IMR-90 (cell line): ENCODE measurements at places on chromosomes 7 and 10. TPM values are rescaled to one million over a fixed set of nuclear protein-coding genes. Genes with fewer than 3 reads are reported as not detected.

GRCh38 chr10:30645340-30645827 is 15.8 kb upstream of the LYZL2 start:
- H3K27me3 ChIP-seq: no peaks in the 10 kb centered on the region
- H3K4me1 ChIP-seq: peaks cover 2% of the 10 kb centered on the region
- H3K27ac ChIP-seq: no peak overlapping the region
- H3K4me3 ChIP-seq: no peak overlapping the region
- DNase-seq: peak; percentile 47

Gene ARHGEF5
- under 0.01 TPM in 2 replicates for total RNA-seq

Gene MRM2
- 23.1 and 23.8 TPM in 2 replicates for total RNA-seq

GRCh38 chr7:29035044-29035740 is 77.1 kb upstream of the TRIL start:
- H3K4me3 ChIP-seq: no peak overlapping the region
- DNase-seq: peak; percentile 58
- H3K36me3 ChIP-seq: no peaks in the 10 kb centered on the region
- no peaks in the 10 kb centered on the region for H3K27me3 ChIP-seq
- no peaks in the 10 kb centered on the region; the same call in 1 of the 2 replicates for H3K4me1 ChIP-seq
- H3K27ac ChIP-seq: no peak overlapping the region

GRCh38 chr10:2791774-2792443 is 275.4 kb upstream of the PFKP start:
- DNase-seq: no peak
- no peak overlapping the region for H3K4me3 ChIP-seq
- H3K36me3 ChIP-seq: no peaks in the 10 kb centered on the region
- no peaks in the 10 kb centered on the region for H3K27me3 ChIP-seq

DNA sequence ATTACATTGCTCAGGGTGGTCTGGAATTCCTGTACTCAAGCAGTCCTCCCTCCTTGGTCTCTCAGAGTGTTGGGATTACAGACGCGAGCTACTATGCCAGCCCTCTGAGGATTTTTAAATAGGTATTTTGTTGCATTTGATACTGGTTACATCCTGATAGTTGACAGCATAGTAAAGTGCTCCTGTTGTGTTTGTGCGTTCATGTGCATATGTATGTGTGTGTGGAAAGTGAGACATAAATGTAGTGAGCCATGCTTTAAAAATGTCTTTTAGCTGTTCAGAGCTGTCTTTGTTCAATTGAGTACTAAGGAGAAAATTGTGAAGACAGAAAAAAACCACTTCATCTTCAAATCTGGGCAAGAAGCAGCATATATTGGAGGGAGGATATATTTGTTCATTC is 27.8 kb downstream of the ZNRF2 start:
- no peaks in the 10 kb centered on the region for H3K27me3 ChIP-seq
- H3K36me3 ChIP-seq: no peaks in the 10 kb centered on the region
- no peaks in the 10 kb centered on the region for H3K4me1 ChIP-seq

DNA sequence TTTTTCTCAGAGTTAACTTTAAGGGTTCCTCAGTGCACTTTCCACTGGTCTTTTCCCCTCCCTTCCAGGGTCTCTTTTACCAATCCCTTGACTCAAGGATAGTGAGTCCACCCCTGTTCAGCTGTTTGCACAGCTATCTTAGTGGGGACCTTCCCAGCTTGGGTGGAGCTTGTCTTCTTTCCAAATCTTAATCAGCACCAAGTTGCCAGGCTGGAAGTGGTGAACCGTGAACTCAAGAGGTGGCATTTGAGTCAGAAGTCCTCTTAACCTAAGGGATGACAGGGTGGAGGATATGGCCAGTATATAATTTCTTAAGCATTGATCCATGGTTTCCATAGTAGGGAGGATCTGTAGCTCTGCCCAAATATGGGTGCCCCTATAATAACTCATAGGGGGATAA is 25.0 kb downstream of the MAPK8 start:
- DNase-seq: no peak
- H3K27me3 ChIP-seq: no peaks in the 10 kb centered on the region
- 0 out of 2 replicates have a peak, but pooled peaks cover 2% of the 10 kb centered on the region for H3K4me1 ChIP-seq
- no peak overlapping the region for H3K4me3 ChIP-seq
- peaks cover 12% of the 10 kb centered on the region for H3K36me3 ChIP-seq
- no peak overlapping the region for H3K27ac ChIP-seq

DNA sequence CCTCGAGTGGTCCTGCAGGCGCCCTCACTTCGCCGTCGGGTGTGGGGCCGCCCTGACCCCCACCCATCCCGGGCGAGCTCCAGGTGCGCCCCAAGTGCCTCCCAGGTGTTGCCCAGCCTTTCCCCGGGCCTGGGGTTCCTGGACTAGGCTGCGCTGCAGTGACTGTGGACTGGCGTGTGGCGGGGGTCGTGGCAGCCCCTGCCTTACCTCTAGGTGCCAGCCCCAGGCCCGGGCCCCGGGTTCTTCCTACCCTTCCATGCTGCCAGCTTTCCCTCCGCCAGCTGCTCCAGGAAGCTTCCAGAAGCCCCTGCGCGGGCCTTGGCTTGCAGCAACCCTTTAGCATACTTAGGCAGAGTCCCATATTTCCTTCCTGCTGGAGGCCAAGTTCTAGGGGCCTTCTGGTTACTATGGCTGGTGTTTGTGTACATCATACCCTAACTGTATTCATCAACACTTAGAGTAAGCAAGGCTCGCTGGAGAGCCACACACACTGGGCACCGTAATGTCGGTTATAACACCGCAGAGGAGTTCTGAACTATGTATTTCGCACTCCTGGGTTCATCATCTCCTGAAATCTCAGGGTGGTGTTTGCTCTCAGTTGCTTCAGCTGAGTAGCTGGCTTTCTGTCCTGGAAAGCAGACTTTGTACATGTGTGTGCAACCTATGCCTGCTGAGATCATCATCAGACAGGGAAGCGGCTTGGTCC is 471 bp downstream of the MGMT start:
- H3K4me3 ChIP-seq: peak overlapping the region; percentile 91
- no peaks in the 10 kb centered on the region; the same call in 1 of the 2 replicates for H3K27me3 ChIP-seq
- H3K4me1 ChIP-seq: peaks cover 4% of the 10 kb centered on the region; the same call in 1 of the 2 replicates

DNA sequence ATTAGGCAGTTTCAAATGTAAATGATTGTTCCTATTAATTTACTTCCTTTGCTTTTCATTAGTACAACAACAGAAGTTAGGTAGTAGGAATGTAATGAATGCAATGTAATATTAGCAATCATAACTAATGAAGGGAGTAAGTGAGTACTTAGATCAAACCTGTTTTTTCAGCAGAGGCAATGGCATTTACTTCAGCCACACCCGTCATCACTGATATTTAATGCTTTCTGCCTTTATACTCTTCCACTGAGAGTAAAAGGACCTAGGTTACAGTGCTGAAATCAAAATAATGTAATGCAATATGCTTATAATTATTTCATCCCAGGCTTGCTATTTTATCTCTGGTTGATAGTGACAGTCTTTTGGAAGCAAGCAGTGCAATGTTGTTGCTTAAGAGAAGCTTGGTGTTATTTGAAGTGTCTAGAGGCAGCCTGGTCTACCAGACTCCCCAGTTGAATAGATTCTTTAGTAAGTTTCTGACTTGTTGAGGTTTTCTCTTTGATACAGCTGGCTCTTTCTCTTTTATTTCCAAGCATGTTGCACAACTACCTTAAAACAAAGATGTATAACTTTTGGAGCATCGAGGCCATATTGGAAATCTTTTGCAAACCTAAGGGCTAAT is 149.4 kb downstream of the RNLS start:
- peaks cover 2% of the 10 kb centered on the region for H3K27me3 ChIP-seq
- H3K4me1 ChIP-seq: no peaks in the 10 kb centered on the region
- H3K4me3 ChIP-seq: no peak overlapping the region
- H3K27ac ChIP-seq: no peak overlapping the region

DNA sequence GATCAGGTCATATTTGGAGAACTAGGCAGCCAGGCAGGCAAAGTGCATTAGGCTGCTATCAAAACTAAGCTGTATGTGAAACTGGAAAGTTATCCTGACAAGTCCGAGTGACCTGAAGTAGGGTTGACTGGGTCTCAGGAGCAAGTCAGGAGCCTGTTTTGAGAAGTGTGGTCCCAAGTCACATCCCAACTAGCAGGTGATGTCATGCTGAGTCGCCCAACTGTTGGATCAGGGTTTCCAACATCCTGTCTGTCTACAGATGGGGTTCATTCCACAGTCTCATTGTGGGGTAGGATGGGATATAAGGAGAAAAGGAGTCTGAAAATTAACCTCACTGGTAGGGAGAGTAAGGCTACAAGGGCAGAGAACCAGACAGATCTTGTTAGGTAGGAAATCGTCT is 27.0 kb downstream of the SLC26A4 start:
- no peak overlapping the region for H3K4me3 ChIP-seq
- H3K36me3 ChIP-seq: no peaks in the 10 kb centered on the region
- H3K27ac ChIP-seq: no peak overlapping the region

Gene VSTM2A
- total RNA-seq: not detected in 2 replicates

- DNase-seq: no peak
- no peaks in the 10 kb centered on the region for H3K4me1 ChIP-seq
- H3K27me3 ChIP-seq: no peaks in the 10 kb centered on the region
- H3K36me3 ChIP-seq: no peaks in the 10 kb centered on the region
- H3K4me3 ChIP-seq: no peak overlapping the region
These were observed 120.9 kb downstream of the VIPR2 start for GRCh38 chr7:159023746-159024145.

DNA sequence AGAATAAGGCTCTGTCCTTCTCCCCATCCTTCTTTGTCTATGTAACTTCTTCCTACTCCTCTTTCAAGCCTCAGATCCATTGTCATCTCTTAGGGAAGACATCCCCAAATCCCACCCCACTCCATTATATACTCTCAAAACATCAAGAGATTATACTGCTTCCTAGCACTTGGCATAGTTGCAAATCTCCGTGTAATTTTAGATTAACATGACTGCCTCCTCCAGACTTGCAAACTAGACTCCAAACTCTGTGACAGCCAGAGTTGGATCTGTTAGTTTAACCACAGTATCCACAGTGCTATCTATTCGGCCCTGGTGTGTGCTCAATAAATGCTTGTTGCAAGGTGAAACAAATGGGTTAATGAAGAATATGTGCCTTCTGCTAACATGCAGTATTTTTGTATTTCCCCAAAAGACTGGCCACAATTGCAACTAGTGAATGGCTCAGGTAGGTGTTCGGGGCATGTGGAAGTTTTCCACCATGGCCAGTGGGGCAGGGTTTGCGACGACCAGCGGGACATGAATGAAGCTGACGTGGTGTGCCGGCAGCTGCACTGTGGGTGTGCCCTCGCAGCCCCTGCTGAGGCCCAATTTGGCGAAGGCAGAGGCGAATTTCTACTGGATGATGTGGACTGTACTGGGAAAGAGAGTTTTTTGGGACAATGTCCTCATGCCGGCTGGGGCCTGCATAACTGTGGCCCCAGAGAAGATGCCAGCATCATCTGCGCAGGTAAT is 34.5 kb upstream of the C10orf120 start:
- H3K27ac ChIP-seq: no peak overlapping the region
- H3K36me3 ChIP-seq: no peaks in the 10 kb centered on the region
- H3K4me1 ChIP-seq: no peaks in the 10 kb centered on the region

DNA sequence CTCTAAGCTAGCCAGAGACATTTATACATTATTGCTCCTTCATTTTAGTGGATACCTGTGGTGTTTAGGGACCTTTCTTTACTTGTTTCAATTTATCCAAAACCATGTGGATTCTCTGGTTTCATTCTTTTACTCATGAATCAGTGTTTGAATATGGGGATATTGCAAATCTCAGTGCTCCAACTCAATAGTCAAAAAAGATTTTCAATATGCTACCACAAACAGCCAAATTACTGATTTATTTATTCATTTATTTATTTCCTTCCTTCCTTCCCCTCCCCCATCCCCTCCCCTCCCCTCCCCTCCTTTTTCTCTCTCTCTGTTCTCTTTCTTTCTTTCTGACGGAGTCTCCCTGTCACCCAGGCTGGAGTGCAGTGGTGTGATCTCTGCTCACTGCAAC is 253.1 kb upstream of the IMMP2L start:
- no peaks in the 10 kb centered on the region for H3K27me3 ChIP-seq
- no peak overlapping the region for H3K4me3 ChIP-seq
- H3K27ac ChIP-seq: no peak overlapping the region
- H3K4me1 ChIP-seq: no peaks in the 10 kb centered on the region

Gene HHEX
- 2.3 and 4.4 TPM in 2 replicates for total RNA-seq

DNA sequence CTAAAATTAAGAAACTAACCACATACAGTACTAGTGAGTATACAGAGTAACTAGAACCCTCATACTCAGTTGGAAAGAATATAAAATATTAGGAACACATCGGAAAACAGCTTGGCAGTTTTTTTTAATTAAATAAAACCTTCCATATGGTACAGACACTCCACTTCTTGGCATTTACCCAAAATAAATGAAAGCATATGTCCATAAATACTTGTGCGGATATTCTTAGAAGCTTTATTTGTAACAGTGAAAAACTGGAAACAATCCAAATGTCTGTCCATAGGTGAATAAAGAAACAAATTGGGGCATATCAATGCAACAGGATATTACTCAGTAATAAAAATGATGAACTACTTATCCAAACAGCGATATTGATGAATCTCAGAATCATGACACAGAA is 410.0 kb downstream of the HTR7 start:
- H3K27ac ChIP-seq: no peak overlapping the region
- no peaks in the 10 kb centered on the region for H3K36me3 ChIP-seq
- no peak for DNase-seq
- no peaks in the 10 kb centered on the region for H3K4me1 ChIP-seq
- no peak overlapping the region for H3K4me3 ChIP-seq

DNA sequence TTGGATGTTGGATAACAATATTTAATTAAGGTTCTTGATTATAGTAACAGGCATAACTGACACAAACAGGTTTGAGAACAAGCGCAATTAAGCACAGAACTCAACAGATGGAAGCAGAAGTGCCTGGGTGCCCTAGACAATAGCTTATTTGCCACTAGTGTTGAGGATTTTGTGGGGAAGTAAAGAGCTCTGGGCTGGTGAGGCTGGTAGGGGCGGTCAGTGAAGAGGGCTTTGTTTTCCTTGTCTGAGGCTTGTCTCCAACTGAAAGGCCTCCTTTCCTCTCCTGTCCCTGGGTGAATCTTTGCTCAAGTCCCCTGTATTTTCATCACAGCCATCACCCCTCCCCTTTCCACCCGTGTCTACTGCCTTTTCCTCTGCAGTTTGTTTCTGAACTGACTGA is 104.6 kb downstream of the KAT6B start:
- peaks cover 16% of the 10 kb centered on the region for H3K4me1 ChIP-seq
- no peaks in the 10 kb centered on the region for H3K27me3 ChIP-seq
- DNase-seq: no peak
- no peaks in the 10 kb centered on the region for H3K36me3 ChIP-seq
- H3K4me3 ChIP-seq: no peak overlapping the region
- H3K27ac ChIP-seq: peak overlapping the region; percentile 68; the same call in 1 of the 2 replicates

DNA sequence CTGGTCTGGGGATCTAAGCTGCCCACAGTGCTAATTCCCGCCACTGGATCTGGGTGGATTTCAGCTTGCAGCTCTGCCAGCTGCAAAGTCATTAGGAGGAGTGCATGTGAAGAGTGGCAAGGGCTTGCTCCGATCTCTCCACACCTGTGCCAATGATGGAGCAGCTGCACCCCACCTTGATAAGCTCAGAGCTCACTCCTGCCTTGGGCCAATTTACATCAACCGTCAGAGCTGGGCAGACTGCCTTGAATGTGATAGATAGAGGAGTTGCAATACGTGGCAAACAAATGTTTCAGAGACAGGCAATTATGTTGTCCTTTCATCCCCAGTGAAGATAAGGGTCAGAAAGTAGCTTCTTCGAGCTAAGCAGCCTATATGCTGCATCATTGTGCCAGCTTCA is 379.9 kb downstream of the SH2D4B start:
- H3K36me3 ChIP-seq: no peaks in the 10 kb centered on the region
- H3K4me3 ChIP-seq: no peak overlapping the region
- no peaks in the 10 kb centered on the region for H3K27me3 ChIP-seq
- H3K4me1 ChIP-seq: no peaks in the 10 kb centered on the region
- DNase-seq: no peak
- no peak overlapping the region for H3K27ac ChIP-seq
